Hippocampal formation (tissue), 2 donors: ENCODE measurements at places on chromosomes 13 and 19.

GRCh38 chr13:102900193-102900608 lies 54.4 kb downstream of the ERCC5 start:
- no peak for DNase-seq

GRCh38 chr19:39555883-39556282 lies 15.9 kb upstream of the EID2 start:
- DNase-seq, result no peak

- DNase-seq, result no peak
These were observed 3.7 kb upstream of the DMPK start for GRCh38 chr19:45785781-45786532.

DNA sequence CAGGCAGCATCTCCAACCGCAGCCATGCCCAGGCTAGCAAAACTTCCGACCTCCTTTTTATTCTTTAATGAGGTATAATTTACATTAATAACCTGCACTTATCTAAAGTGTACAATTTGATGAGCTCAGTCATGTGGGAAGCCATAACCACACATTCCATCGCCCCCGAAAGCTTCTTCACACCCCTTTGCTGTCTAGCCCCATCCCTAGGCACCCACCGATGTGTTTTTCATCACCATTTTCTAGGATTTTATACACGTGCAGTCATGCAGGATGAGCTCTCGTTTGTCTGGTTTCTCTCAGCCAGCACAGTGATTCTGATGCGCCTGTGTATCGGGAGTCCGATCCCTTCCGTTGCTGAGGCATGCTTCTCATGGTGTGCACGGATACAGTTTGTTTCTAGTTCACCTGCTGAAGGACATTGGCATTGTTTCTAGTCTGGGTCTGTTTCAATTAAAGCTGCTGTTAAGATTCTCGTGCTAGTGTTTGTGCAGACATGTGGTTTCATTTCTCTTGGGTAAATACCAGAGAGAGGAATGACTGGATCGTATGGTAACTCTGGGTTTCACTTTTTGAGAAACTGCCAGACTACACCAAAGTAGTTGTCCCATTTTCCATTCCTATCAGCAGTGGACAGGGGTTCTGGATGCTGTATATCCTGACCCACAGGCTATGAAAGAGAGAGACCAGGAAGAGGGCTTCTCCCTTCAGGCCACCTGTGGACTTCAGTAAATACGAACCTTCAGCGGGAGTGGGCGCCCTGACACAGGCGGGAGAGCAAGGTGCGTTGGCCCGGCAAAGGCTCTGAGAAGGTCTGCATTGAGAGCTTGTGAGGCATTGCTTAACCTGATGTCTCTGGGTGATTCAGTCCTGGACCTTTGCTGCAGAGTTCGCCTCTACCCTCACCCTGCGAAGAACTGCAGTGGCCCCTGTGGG lies 4.9 kb downstream of the AP1M1 start:
- DNase-seq, result no peak

GRCh38 chr13:101289764-101290163 lies 126.5 kb downstream of the NALCN start:
- DNase-seq, result peak; percentile 6

DNA sequence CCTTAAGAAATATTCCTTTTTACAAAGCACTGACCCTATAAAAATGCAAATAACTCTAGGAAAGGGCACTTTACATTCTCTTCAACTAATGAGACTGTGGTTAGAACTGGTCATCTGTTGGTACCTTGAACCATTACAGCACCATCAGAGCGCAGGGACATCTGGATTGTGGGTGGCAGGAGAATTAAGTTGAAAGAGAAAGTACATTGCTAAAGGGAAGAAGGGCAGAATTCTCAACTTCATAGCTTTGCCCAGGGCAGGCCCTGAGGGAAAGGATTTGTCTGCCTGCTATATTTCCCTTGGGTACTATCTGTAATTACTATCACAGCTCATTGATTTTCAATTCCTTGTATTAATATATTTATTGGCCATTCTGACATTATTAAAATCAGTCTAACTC lies 196.8 kb downstream of the KLF12 start:
- no peak for DNase-seq

DNA sequence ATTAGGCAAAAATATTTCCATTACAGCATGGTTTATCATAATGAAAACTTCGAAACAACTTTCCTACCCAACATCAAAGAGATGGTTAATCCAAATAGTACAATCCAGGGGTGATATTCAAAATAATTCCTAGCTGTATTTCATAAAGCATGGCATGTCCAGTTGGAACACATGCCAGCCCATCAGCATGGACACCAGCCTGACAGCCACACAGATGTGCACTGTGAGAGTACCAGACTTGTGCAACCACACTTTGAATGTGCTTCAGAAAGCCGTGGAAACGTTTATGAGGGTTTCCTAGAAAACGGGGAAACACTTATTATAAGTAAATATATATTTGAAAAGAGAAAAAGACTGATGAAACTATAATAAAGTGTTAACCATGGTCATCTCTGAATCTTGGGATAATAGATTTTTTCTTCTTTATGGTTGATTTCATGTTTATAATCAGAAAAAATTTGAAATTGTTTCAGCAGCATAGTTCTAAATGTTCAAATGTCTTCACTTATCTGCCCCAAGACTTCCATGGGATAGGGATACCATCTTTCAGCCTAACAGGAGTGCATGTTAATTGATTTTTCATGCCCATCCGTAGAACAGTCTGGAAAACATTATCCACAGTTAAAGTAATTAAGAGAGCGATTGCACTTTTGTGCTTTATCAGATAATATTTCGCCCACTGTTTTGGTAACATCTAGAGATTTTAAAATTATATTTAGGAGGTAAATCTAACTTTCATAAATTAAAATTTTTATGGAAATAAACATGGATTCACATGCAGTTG lies 242.6 kb upstream of the IRS2 start:
- DNase-seq, result no peak

DNA sequence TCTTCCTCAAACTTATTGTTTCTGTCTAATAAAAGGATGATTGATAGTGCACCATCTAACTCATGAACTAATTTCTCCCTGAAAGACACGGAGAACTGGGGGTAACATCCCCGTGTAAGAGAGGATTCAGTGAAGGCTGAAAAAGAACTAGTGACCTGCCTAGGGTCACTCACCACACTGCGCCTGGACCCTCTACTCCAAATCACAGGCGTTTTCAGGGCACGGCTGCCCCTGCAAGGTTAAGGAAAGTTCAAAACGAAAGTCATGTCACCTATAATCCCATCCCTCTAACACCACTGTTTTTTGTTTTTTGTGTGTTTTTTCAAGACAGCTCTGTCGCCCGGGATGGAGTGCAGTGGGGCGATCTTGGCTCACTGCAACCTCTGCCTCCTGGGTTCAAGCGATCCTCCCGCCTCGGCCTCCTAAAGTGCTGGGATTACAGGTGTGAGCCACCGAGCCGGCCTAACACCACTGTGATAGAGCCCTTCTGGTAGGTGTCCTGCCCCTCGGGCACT lies 8.7 kb downstream of the URAD start:
- no peak for DNase-seq
